ENCODE measurements at places on chromosomes 3 and 15.

GRCh38 chr3:182626484-182627467 is 166.5 kb upstream of the ATP11B start:
- DNase-seq, result no peak

DNA sequence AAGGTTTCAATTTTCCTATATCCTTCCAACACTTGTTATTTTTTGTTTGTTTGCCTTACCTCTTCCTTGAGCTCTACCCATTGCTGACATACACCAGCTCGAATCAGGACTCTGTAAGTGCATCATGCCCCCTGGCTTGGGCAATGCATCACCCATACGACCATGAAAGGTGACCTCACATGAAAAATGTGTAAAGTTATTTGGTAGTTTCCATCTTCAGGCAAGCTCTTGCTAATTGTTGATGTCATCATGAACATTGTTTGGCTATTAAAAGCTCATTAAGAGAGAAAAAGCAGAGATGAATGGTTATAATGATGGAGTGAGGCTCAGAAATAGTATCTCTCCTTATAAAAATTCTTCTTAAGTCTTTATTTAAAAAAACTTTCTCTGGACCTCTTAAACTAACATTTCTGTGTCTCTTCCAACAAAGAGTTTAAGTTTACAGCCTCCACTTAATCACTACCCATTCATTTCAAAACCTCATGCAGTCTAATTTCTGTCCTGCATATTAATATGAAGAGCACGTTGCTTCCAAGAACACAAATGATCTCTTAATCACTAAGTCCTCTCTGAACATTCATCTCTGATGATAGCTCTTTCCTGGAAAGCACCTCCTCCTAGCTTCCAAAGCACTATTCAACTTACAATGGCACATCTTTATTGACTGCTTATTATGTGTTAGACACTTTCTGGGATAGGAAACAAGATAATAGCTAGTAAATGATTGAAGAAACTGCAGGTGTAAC is 236.3 kb downstream of the NFKBIZ start:
- peak; percentile 39 for DNase-seq

DNA sequence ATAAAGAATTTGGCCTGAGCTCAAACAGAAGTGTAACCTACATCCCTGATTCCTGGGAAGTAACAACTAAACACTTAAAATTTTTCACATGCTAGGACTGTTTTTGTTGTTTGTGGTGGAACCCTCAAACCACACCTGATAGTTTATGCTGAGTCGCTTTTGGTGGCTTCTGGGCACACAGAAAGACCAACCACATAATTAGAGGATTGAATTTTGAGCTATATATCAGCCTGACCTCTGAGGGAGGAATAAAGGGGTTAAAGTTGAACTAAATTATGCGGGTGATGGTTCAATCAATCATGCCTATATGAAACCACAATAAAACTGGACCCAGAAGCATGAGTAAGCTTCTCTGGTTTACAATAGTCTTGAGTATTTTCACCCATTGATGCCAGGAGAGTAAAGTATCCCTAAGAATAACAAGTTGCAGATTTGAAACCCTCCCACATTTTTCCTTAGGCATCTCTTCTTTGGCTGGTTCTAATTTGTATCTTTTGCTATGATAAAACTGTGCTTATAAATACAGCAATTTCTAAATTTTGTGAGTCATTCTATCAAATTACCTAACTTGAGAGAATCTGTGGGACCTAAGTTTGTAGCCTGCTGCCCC is 1304.5 kb upstream of the GBE1 start:
- no peak for DNase-seq

DNA sequence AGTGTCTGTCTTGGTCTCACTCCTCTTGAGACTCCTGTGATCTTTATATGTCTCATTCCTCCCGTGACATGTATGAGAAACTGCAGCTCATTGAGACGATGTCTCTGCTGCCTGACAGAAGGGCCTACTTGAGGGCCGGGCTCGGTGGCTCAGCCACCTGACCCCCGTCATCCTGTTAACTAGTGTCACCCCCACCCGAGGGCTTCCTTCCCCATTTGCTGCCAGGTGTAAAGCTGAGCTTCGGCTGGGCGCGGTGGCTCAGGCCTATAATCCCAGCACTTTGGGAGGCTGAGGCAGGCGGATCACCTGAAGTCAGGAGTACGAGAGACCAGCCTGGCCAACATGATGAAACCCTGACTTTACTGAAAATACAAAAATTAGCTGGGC is 12.7 kb downstream of the SEMA4B start:
- no peak for DNase-seq

DNA sequence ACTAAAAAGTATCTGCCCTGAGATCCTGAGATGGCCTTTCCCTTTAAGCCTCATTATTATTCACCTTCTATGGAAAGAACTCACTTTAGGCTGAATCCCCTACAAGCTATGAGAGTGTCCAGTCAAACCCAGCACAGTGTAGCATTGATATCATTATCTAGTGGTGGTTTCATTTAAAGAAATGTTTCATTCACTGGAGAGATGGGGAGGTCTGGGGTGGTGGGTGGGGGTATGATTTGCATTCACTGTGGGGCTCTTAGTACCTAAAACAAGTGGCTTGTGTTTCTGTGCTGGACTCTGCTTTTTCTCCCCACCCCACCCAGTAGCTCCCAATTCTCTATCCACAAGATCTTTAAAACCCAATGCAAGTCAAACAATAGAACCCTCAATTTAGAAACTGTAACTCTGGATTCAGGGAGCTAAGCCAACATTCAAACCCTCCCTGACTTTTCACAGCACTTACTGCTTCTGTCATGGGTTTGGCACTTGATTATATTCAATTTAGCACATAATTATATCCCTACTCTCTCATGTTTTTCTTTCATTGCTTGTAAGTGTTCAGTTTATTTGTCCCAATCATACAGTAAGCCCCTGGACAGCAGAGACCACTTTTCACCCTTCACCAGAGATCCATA is 310.5 kb upstream of the THBS1 start:
- no peak for DNase-seq

All from hematopoietic multipotent progenitor cell treated with erythropoietin and hydrocortisone succinate and interleukin-3 and kit ligand, for 8 days (in vitro differentiated cells).